ENCODE measurements at places on chromosomes 12 and 14. TPM values are rescaled to one million over a fixed set of nuclear protein-coding genes. Genes with fewer than 3 reads are reported as not detected.

GRCh38 chr12:120640861-120641833 is 721 bp downstream of the CABP1 start:
- H3K4me3 ChIP-seq, result no peak overlapping the region
- H3K4me1 ChIP-seq, result peaks cover 4% of the 10 kb centered on the region
- peak; percentile 88 for DNase-seq
- no peaks in the 10 kb centered on the region for H3K36me3 ChIP-seq

DNA sequence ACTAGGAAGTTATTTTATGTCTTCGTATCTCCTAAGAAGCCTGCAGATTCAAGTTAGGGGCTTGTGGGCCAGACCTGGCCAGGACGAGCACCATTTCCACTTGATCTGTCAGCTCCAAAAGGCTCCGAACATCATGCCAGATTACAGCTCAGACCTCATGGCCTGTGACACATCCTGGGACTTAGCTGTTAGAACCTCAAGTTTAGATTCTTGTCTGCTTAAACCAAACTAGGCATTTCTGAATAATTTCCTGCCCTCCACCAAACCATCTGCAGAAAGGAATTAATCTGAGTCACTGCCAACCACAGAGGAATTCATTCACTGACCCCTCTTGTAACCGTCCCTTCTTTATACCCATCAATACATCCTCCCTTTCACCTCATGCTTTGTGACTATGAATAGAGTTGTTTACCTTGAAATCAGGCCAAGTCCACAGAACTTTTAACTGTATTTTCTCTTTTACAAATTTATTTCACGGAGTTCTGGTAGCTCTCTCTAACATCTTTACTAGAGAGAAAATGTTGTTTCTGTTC is 120.3 kb downstream of the FBXL14 start:
- DNase-seq, result no peak
- H3K4me3 ChIP-seq, result no peak overlapping the region
- no peaks in the 10 kb centered on the region for H3K36me3 ChIP-seq
- H3K27me3 ChIP-seq, result no peaks in the 10 kb centered on the region

Gene CAPZA3
- total RNA-seq, result not detected

GRCh38 chr14:99659333-99659741 is 14.4 kb downstream of the HHIPL1 start:
- H3K27me3 ChIP-seq, result peaks cover 13% of the 10 kb centered on the region
- DNase-seq, result peak; percentile 32
- H3K4me1 ChIP-seq, result no peaks in the 10 kb centered on the region
- no peaks in the 10 kb centered on the region for H3K36me3 ChIP-seq
- H3K4me3 ChIP-seq, result no peak overlapping the region
- no peak overlapping the region for H3K27ac ChIP-seq

- no peak for DNase-seq
- H3K4me3 ChIP-seq, result no peak overlapping the region
- no peak overlapping the region for H3K27ac ChIP-seq
- no peaks in the 10 kb centered on the region for H3K36me3 ChIP-seq
- H3K27me3 ChIP-seq, result no peaks in the 10 kb centered on the region
Measured at GRCh38 chr12:84696281-84696680, 216.3 kb downstream of the SLC6A15 start.

Data from kidney (tissue), 22 donors.